ENCODE measurements at places on chromosomes 5 and 9.

- no peak for DNase-seq
- no peaks in the 10 kb centered on the region for H3K27me3 ChIP-seq
- no peaks in the 10 kb centered on the region for H3K4me1 ChIP-seq
- no peak overlapping the region for H3K4me3 ChIP-seq
- no peak overlapping the region for H3K27ac ChIP-seq
These were observed 162.4 kb downstream of the CHSY3 start for GRCh38 chr5:130066644-130067043.

- H3K27ac ChIP-seq = no peak overlapping the region
- H3K36me3 ChIP-seq = no peaks in the 10 kb centered on the region
- H3K27me3 ChIP-seq = no peaks in the 10 kb centered on the region
- no peak for DNase-seq
- peaks cover 3% of the 10 kb centered on the region for H3K4me1 ChIP-seq
- H3K4me3 ChIP-seq = no peak overlapping the region
These were observed 313.2 kb downstream of the MLLT3 start for GRCh38 chr9:20309124-20309523.

DNA sequence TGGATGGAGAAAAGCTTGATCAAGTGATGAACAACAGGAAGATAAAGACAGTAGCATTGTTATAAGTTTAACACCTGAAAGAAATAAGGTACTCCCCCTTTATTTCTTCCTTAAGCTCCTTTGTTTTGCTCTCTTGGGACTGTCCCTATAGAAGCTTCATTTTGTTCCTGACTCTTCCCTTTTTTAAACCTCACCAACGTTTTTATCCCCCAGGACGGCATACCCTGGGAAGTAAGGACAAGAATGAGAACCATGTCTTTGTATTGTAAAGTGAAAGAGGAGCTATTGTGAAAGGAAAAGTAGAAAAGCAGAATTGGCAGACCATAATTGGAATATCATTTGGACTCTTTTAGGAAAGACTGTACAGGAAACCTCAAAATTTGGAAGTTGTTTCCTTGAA is 1368.6 kb upstream of the C9orf72 start:
- no peak overlapping the region for H3K4me3 ChIP-seq
- H3K4me1 ChIP-seq = no peaks in the 10 kb centered on the region
- no peaks in the 10 kb centered on the region for H3K36me3 ChIP-seq
- no peak for DNase-seq
- no peak overlapping the region for H3K27ac ChIP-seq
- no peaks in the 10 kb centered on the region for H3K27me3 ChIP-seq

- no peak for DNase-seq
- H3K4me1 ChIP-seq = no peaks in the 10 kb centered on the region
- no peaks in the 10 kb centered on the region for H3K27me3 ChIP-seq
- H3K36me3 ChIP-seq = no peaks in the 10 kb centered on the region
- H3K4me3 ChIP-seq = no peak overlapping the region
These were observed 66.5 kb downstream of the SEMA5A start for GRCh38 chr5:9479361-9479760.

GRCh38 chr5:150119421-150120061 is 33.2 kb upstream of the CSF1R start:
- DNase-seq = no peak
- no peaks in the 10 kb centered on the region for H3K36me3 ChIP-seq
- H3K27me3 ChIP-seq = no peaks in the 10 kb centered on the region
- H3K4me3 ChIP-seq = no peak overlapping the region
- no peak overlapping the region for H3K27ac ChIP-seq

GRCh38 chr9:76095585-76095984 is 205.1 kb downstream of the PCSK5 start:
- H3K4me1 ChIP-seq = no peaks in the 10 kb centered on the region
- H3K36me3 ChIP-seq = no peaks in the 10 kb centered on the region
- H3K27me3 ChIP-seq = no peaks in the 10 kb centered on the region
- H3K4me3 ChIP-seq = no peak overlapping the region
- no peak overlapping the region for H3K27ac ChIP-seq

DNA sequence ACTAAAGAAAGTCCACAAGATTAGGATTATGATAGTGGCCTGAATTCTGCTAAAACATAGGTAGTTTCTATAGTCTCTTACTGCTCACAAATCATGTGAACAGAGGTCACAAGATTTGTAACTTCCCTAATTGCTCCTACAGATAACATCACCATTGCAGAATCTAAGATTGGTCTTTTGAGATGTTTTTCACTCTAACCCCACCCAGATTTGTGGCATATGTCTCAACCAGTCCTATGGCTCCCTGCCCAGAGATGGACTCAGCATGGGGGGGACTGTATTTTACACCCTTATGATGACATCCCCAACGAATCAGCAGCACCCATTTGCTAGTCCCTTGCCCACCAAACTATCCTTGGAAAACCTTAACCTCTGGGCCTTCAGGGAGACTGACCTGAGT is 1046.2 kb downstream of the CDH12 start:
- no peak overlapping the region for H3K27ac ChIP-seq
- H3K27me3 ChIP-seq = no peaks in the 10 kb centered on the region
- H3K4me3 ChIP-seq = no peak overlapping the region
- no peaks in the 10 kb centered on the region for H3K36me3 ChIP-seq

Data from CD8-positive, alpha-beta memory T cell (primary cell).